ENCODE measurements at places on chromosomes 4 and X.

DNA sequence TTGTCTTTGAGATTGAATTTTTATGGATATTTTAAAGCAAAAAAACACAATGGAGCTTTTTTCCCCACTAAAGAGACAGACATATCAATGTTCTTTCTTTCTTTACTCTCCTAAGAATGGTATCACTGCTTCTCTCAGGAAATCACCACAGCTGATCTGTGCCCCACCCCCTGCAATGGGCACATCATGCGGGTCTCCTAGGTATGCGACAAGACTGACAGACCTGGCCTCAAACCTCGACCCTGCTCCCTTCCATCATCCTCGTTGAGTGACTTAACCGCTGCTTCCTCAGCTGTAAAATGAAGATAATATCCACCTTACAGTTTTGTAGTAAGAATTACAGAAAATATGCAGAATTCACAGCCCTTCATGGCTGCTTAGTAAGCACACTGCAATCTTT lies 58.3 kb downstream of the LEF1 start:
- DNase-seq = no peak

GRCh38 chrX:71563921-71564320 lies 14.3 kb upstream of the GCNA start:
- DNase-seq = no peak

- no peak for DNase-seq
These were observed 41.8 kb downstream of the PRKG2 start for GRCh38 chr4:81173213-81173612.

- DNase-seq = no peak
These were observed 1461.1 kb downstream of the TECRL start for GRCh38 chr4:62948108-62948507.

DNA sequence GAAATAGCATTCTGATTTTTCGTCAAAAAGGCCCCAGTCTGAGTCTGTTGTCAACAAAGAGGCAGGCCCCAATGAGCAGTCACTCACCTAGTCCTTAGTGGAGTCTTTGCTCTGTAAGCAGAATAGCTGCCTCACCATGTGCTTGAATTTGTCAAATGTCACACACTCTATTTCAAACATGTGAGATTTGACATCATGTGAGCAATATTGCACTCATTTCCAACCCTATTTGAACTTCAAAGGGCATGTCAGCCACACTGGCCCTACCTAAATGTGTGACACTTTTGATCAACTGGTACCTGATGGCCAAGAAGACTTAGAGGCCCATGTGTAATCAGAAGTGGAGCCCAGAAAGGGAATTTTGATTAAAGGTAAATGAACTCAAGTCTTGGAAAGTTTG lies 59.4 kb upstream of the PLAC1 start:
- DNase-seq = no peak

GRCh38 chr4:48653217-48654014 lies 126.7 kb downstream of the FRYL start:
- peak; percentile 34 for DNase-seq

DNA sequence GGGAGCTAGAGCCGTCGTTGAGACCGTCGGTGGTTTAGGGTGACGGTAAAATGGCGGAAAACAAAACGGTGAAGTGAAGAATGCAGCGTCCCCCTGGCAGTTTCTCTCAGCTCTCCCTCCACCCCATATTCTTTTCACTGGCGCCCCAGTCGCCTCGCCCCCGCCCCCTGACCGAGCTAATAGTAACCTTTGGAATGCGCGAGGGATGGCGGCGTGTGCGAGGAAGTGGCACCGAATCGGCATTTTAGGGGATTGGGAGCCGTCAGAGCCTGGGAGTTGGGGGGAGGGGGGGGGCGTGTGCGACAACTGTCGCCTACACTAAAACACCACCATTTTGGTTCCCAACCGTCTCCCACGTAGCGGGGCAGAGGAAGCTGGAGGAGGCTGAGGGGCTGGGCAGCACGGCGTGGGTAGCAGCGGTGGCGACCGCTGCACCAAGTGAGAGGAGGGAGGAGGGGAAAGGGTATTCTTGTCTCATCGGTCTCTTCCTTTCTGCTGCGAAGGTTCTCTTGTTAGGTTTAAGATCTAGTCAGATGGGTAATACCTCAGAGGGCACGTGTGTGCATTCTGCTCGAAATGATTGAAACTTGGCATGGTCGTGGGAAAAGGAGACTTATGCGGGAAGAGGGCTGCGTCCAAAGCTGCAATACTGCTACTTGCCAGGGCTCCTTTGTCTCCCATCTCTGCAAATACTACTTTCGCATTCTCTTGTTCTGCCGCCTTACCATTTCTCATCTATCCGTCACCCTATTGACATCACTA lies 840 bp downstream of the ZNF711 start:
- DNase-seq = no peak

DNA sequence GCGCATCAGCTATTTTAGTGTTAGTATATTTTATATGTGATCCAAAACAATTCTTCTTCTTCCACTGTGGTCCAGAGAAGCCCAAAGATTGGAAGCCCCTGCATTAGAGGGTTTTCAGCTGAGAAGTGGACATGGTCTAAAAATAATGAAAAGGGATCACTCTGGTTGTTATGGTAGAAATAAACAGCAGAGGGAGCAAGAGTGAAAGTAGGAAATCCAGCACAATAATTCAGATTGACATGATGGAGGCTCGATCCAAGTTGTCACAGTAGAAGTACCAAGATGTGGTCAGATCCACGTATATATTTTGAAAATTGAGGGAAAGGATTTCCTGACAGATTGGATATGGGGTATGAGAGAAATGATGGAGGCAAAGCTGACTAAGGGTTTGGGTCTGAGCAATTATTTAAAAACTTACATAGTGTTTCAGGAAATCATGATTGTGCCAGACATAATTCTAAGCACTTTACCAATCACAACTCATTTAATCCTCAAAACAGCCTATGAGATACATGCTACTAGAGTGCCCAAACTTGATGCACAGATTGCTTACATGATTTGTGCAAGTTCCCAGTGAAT lies 17.0 kb upstream of the TMEM144 start:
- DNase-seq = no peak

- DNase-seq = no peak
These were observed 1.8 kb upstream of the GPR82 start for GRCh38 chrX:41722214-41722613.

GRCh38 chr4:161926033-161926828 lies 237.6 kb downstream of the FSTL5 start:
- DNase-seq = no peak

- DNase-seq = no peak
These were observed 36.9 kb upstream of the MED14 start for GRCh38 chrX:40772290-40772689.

GRCh38 chr4:19386786-19387185 lies 864.9 kb upstream of the SLIT2 start:
- no peak for DNase-seq

- no peak for DNase-seq
These were observed 213.4 kb downstream of the GC start for GRCh38 chr4:71570492-71570891.

GRCh38 chrX:2652106-2652505 lies 39.0 kb upstream of the CD99 start:
- DNase-seq = no peak

GRCh38 chrX:10167573-10167972 lies 10.8 kb downstream of the CLCN4 start:
- DNase-seq = no peak

DNA sequence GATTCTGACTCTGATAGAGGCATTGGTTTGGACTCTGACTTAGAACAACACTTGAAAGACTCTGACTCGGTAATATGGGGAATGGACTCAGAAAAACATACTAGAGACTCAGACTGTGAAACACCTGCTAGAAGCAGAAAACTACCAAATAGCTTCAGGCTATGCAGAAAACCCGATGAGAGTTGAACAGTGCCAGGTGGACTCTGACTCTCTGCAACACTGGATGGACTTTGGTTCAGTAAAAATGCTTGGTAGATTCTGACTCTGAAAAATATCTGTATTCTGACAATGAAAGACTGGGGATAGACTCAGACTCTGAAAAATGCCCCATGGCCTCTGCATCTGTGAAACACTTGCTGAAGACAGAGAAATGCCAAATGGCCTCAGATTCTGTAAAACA lies 215.1 kb upstream of the HDX start:
- DNase-seq = no peak

DNA sequence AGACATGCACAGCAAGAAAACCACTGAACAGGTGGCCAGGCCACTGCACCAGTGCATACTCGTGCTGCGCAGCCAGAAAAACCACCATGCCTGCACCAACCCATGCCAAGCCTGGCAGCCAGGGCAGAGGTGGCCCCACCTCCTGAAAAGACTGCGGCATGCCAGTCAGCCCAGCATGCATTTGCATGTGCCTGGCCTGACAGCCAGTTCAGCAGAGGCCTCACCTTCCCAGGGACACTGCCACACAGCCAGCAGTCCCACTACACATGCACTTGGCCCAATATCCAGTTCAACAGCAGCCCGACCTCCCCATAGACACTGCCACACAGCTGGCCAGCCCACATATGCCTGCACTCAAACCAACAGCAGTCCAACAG lies 43.5 kb upstream of the DDX60 start:
- DNase-seq = no peak

DNA sequence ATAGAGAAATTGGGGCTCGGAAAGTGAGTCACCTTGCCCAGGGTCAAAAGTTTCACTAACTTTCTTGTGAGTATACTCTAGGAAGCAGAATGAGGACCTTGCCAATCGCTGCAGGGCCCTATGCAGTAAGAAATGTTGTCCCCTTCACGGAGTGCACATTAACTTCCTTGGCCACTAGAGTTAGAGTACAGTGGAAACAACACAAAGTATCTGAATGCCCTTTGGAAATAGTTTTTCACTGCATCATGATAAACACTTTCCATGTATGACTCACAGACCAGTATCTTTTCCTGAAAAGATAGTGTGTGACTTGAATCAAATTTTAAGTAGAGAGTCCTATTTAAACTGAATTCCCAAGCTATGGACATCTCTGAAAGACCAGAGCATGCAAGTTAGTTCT lies 45.5 kb upstream of the STK26 start:
- no peak for DNase-seq

GRCh38 chrX:100591256-100592051 lies 6.7 kb downstream of the TNMD start:
- DNase-seq = no peak

GRCh38 chr4:148812101-148812500 lies 369.9 kb upstream of the NR3C2 start:
- DNase-seq = no peak

GRCh38 chr4:1205586-1206298 lies 33.4 kb upstream of the SPON2 start:
- no peak for DNase-seq

- no peak for DNase-seq
These were observed 277.7 kb upstream of the CLNK start for GRCh38 chr4:10962246-10962645.

GRCh38 chr4:149145803-149146202 lies 669.8 kb downstream of the IQCM start:
- DNase-seq = no peak

- DNase-seq = no peak
These were observed 33.6 kb downstream of the CLCN4 start for GRCh38 chrX:10190367-10190766.
